ENCODE measurements at places on chromosomes 4 and X.
A peak's percentile ranks its signal among the peaks of the same experiment; 100 is the strongest.

- no peak for DNase-seq
Observed at GRCh38 chr4:88736264-88736663, 38.6 kb upstream of the NAP1L5 start.

- DNase-seq = no peak
Observed at GRCh38 chr4:123922847-123923246, 526.3 kb downstream of the SPRY1 start.

- DNase-seq = no peak
Observed at GRCh38 chr4:108589961-108590360, 30.4 kb upstream of the RPL34 start.

- no peak for DNase-seq
Observed at GRCh38 chr4:168803732-168804131, 206.3 kb downstream of the CBR4 start.

- DNase-seq = no peak
Observed at GRCh38 chr4:54276641-54277430, 47.7 kb downstream of the PDGFRA start.

GRCh38 chr4:139607502-139608060, 51.6 kb upstream of the SETD7 start:
- DNase-seq = no peak

DNA sequence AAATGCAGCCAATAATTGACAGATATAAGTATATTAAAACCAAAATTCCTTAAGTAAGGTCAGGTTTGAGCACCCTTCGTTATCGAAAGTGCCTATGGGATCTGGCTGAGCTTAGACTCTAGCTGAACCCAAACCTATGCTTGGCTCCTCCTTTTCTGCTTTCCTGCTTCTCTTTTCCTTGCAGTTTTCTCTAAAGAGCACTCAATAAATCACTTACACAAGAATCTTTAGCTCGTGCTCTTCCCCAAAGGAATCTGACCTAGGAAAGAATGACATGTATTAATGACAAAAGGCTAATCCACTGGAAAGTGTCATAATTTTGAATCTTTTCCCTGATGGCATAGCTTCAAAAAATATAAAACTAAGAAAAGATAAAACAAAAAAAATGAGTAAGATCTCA, 282.7 kb downstream of the DKK2 start:
- no peak for DNase-seq

DNA sequence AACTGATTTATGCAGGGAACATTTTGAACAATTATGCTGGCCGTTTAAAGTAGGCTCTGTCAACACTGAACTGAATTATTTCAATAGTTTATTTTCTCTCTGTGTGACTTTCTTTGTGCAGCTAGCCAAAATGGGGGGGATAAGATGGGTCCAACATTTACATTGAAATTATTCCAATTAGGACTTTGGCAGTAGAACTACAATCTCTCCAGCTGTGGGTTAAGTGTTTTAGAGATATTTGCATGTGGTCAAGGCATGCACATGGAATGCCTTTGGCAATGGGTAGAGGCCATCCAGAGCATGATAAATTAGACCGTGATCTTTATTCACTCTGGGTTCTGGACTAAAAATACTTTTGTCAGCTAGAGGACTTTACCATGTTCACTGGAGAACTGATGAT, 107.9 kb upstream of the ELOVL6 start:
- DNase-seq = no peak

- DNase-seq = no peak
Observed at GRCh38 chr4:23233596-23233995, 540.9 kb downstream of the GBA3 start.

GRCh38 chr4:88706574-88706973, 8.9 kb upstream of the NAP1L5 start:
- no peak for DNase-seq

DNA sequence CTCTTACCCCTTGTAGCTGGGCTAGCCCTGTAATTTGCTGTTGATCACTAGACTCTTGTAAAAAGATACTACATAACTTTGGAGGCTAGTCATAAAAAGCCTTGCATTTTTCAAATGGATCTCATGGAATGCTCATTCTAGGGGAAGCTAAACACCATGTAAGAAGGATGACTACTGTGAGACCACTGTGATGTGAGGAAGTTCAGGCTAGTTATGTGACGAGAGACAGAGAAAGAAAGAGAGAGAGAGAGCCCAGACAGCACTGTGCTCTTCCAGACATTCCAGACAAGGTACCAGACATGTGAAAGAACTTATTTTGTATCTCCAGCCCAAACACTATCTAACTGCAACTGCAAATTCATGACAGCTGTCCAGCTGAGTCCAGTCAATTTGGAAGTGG, 404.6 kb upstream of the PITX2 start:
- DNase-seq = no peak

DNA sequence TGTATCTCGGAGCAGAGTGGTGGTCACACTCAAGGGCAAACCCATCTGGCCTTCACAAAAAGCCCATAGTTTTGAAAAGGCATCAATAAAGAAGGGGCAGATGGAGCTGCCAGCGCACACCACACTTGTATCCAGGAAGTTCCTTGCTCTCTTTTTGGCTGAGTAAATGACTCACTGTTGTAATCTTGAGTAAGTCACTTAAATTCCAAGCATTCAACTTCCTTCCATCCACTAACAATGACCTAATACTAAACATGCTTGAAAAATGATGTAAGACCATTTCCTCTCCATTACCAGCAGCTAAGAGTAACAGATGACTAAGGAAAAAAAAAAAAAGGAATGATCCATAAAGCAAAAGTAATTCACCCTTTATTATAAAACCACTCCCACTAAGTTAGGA, 32.4 kb upstream of the MYOZ2 start:
- no peak for DNase-seq

- DNase-seq = peak; percentile 97
Observed at GRCh38 chrX:149938427-149938880, at the start of gene EOLA2. TSS of gene EOLA2 (minus strand) at chrX:149938491. CDS start at chrX:149933874, 4,617 bp downstream.

DNA sequence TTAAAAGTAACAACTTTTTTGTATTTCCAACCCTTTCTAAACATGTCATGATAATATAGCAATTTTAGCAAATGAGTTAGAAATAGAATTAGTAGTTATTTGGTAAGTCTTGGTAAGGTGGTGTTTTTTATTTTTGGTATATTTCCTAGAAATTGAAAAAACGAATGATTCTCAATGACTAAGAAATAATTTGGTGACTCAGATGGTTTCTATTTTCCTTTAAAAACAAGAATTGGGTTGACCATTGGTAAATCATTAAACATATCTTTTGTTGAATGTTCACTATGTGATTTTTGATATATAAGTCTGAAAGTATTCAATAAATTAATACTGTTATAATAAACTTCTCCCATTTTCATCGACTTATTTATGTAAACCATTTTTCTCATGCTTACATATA, 206.2 kb upstream of the BANK1 start:
- DNase-seq = no peak

- no peak for DNase-seq
Observed at GRCh38 chr4:134650461-134650860, 448.9 kb upstream of the PABPC4L start.

DNA sequence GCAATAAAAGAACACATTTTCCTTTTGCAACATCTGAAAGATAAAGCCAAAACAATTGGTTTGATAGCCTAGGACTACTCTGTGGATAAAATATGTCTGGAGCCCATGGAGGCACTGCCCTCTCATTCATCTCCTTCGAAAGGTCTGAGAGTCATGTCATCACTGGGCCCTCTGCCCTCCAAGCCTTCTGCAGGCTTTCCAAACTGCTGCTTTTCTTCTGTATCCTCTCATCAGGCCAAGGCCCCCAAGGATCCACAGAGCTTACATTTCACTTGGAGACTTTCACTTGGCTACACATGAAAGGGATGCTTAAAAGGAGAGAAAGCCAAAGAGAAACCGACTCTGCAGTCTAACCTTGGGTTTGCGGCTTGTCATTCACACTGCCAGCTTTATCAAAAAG, 109.9 kb downstream of the SH3RF1 start:
- no peak for DNase-seq

DNA sequence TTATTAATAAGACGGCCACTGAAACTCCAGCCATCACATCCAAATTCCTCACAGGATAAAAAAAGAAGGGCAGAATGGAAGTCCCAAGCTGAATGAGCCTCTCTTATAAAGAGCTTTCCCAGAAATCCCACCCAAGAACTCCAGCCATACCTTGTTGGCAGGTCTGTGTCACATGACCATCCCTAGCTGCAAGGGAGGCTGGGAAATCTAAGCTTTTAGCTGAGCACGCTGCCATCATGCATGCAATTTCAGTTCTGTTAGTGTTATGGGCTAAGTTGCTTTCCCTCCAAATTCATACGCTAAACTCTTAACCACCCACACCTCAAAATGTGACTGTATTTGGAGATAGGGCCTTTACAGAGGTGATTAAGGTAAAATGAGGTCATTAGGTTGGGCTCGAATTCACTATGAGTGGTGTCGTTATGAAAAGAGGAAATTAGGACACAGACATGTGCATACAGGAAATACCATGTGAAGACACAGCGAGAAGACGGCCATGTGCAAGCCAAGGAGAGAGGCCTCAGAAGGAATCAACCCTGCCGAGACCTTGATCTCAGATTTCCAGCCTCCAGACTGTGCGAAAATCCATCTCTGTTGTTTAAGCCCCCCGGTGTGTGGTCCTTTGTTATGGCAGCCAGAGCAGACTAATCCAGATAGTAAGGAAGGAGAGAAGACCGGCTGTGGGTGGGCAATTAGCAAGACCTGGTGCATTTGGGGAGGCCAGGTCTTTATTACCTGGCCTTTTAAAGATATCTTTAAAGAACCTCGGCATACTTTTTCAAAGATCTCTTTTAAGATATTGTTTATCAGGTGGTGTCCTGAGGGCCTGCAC, 317.6 kb downstream of the BCOR start:
- DNase-seq = no peak

- DNase-seq = peak; percentile 77
Observed at GRCh38 chr4:177339477-177340374, 30.1 kb downstream of the NEIL3 start.

- DNase-seq = no peak
Observed at GRCh38 chr4:120853161-120853935, 69.2 kb downstream of the PRDM5 start.

- no peak for DNase-seq
Observed at GRCh38 chr4:109156356-109156755, 146.1 kb downstream of the COL25A1 start.

DNA sequence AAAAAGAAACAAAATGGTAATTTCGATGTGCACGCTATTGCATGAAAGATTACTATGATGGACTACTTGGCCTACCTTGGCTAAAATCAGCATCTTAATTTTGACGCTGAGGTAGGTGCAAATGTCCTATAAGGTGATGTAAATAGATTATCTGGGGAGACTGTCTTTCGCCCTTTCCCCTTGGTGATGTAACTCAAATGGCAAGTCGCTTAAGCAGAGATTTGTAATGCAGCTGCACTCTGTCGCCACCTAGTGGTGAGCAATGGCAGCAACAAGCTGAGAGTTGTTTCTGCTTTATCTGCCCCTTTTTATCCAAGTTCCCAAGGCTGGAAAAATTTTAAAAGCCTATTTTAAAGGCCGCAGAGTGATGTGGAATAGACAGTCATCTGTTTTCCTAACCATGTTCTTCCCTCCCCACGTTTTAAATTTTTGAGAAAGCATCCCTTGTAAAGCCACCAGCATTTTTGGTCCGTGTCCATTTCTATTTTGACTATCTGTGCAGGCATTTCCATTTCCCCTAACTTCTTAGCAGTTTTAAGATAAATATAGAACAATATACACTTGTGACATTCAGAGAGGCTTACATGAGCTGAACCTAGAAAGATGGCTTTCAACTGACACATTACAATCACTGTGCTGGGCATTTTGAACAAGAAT, 62.4 kb upstream of the PDLIM3 start:
- peak; percentile 72 for DNase-seq

DNA sequence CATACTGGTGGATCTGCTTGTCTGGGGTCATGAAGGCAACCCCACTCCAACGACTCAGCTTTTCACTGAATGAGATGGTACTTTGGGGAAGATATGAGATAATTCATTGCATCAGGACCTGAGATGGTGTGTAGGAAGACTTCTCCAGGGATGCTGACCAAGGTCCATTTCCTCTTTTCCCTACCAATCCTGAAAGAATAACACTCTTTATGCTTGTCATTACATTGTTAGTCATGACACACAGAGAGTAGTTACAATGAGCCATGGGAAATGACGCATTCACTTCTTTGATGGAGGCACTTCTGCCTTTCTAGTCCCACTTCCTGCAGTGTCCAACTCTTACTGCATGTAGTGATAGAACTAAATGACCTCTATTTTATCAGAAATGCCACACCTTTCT, 58.6 kb downstream of the AREG start:
- no peak for DNase-seq

DNA sequence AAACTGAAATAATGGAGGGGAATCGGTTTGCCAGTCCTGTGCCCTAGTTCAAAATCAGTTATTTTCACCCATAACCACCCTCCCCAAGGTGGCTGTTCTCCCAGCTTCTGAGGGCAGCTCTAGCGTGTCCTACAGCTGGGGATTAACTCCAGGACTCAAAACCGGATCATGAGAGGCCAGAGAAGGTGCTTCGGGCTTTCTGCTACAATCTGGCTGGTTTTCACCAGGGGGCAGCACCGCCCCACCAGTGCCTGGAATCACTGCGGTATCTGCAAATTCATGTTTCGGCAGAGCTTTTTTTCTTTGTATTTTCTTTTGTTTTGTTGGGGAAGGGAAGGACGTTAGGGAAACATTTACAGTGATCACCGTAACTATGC, 28.4 kb downstream of the PDHA1 start:
- peak; percentile 66 for DNase-seq

DNA sequence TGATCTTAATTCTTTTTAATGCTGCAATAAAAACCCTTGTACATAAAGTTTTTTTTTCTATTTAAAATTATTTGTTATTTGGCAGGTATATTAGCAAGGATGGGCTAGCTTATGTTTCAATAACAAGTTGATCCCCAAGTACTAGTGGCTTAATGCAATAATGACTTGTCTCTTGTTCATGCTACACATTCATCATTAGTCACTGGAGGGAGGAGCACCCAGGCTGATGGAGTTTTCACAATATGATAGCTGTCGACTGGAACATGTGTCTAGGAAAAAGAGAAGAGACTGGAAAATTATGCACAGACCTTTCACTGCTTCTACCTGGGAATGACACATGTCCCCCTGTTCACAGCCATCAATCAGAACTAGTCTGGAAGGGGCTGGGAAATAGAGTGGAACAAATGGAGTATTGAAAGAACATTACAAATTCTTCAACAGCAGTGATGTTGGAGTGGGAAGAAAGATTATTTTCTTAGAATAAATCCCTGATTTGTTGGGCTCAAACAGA, 387.9 kb upstream of the RPS6KA3 start:
- DNase-seq = no peak

DNA sequence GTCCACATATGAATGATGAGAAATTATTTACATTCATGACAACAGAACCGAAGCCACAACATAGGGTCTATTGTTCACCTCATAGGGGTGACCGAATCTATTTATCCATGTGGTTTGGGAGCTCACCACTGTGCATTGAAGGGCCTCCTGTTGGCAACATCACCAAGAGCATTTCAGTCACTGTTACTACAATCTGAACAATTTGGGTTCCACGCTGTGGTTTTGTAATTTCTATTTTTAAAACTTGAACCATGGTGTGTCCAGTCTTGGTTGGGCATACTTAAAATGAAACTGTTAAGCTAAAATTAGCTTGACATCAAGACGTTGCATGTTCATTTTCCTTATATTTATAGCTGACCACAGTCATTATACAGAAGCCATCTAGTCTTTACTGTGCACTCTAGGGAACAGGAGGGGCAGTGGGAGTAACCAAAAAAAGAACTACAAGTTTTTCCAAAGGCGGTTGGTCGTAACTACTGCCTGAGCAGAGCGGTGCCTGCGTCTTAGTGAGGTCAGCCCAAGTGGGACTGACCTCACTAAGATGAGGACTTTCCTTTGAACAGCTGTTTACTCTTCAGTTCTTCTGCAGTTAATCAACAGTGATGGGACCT, 192.1 kb downstream of the SPRY1 start:
- no peak for DNase-seq

GRCh38 chrX:148600131-148600530, 99.7 kb downstream of the AFF2 start:
- no peak for DNase-seq

Data from CD4-positive, CD25-positive, alpha-beta regulatory T cell (primary cell).